ENCODE measurements at places on chromosomes 2 and 18.

- no peak overlapping the region for H3K27ac ChIP-seq
- peaks cover 4% of the 10 kb centered on the region for H3K27me3 ChIP-seq
- no peaks in the 10 kb centered on the region for H3K36me3 ChIP-seq
- H3K4me3 ChIP-seq, result no peak overlapping the region
Observed at GRCh38 chr2:15808204-15808910, 132.0 kb upstream of the MYCN start.

- H3K4me1 ChIP-seq, result peaks cover 38% of the 10 kb centered on the region
- H3K27me3 ChIP-seq, result peaks cover 2% of the 10 kb centered on the region
- H3K4me3 ChIP-seq, result no peak overlapping the region
- no peak for DNase-seq
- no peak overlapping the region for H3K27ac ChIP-seq
Observed at GRCh38 chr18:77124452-77124922, 8.1 kb downstream of the MBP start.

GRCh38 chr2:170975127-170975942 lies 46.3 kb downstream of the GORASP2 start:
- DNase-seq, result no peak
- H3K4me3 ChIP-seq, result no peak overlapping the region
- no peak overlapping the region for H3K27ac ChIP-seq

DNA sequence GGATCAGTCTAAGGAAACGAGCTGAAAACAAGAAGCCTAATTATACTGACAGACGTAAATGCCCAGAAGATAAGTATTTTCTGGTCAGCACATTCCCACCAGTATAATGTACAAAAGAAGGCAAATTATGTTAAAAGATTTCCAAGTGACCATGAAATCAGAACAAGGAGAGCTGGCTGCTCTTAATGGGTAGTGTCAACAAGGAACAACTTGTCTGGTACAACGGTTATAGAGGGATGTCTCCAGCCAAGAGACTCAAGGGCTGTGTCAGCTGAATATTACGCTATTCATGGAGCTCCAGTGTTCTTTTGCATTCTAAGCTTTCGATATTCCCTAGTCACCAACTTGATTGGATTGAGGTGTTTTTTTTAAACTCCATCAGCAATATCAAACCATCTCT lies 8.6 kb upstream of the L3MBTL4 start:
- no peak for DNase-seq
- H3K4me3 ChIP-seq, result no peak overlapping the region
- no peaks in the 10 kb centered on the region for H3K4me1 ChIP-seq
- no peak overlapping the region for H3K27ac ChIP-seq

DNA sequence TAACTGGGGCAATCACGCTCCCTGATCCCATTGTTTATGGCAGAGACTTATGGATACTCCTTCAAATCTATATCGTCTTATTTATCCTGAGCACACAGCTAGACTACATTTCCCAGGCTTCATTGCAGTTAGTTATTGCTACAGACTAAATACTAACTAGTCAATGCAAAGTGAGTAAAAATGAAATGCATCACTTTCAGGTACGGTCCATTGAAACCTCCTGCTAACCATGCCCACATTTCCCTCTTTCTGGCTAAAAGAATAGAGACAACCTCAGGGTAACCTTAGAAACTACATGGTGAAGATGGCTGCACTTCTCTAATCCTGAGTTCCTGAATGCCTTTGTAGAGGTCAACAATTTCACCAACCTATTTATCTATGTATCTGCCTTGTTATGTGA lies 437.4 kb downstream of the EPHA4 start:
- no peak overlapping the region for H3K4me3 ChIP-seq
- no peaks in the 10 kb centered on the region for H3K36me3 ChIP-seq
- H3K4me1 ChIP-seq, result no peaks in the 10 kb centered on the region

GRCh38 chr2:101149241-101150192 lies 1.7 kb downstream of the TBC1D8 start:
- peak overlapping the region; percentile 74 for H3K4me3 ChIP-seq
- peaks cover 19% of the 10 kb centered on the region for H3K4me1 ChIP-seq

DNA sequence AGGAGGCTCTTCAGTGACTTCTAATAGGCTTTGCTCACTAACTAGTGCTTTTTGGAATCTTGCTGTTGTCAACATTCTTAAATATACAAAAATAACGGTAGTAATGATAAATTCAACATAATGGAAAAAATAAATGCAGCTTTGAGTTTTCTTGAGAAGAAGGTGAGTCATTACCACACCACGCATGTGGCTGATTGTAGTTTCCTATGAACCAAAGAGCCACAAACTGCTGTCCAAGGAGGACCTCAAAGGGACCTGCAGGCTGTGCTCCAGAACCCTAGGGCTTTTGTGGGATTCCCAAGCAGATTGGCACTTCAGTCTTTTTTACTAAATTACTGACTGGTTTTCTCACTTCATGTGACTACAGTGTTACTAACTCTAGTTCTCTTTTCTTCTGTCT lies 66.7 kb downstream of the TPGS2 start:
- peaks cover 41% of the 10 kb centered on the region for H3K4me1 ChIP-seq
- DNase-seq, result no peak
- H3K27me3 ChIP-seq, result no peaks in the 10 kb centered on the region
- H3K36me3 ChIP-seq, result peaks cover 19% of the 10 kb centered on the region

DNA sequence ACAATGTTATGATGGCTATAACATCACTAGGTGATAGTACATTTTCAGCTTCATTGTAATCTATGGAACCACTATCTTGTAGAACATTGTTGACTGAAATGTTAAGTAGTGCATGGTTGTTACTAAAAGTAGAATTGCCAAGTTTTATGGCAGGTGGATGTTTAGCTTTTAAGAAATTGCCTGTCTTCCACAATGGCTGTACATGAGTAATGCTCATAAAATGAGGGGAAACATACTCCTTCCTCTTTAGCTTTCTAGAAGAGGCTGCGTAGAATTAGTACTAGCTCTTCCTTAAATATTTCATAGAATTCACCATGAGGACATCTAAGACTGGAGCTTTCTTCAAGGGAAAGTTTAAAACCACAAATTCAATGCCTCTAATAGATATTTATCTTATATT lies 161.0 kb downstream of the TPGS2 start:
- H3K36me3 ChIP-seq, result 0 out of 2 replicates have a peak, but pooled peaks cover 9% of the 10 kb centered on the region
- H3K4me3 ChIP-seq, result no peak overlapping the region
- DNase-seq, result no peak
- peaks cover 40% of the 10 kb centered on the region for H3K4me1 ChIP-seq
- H3K27me3 ChIP-seq, result no peaks in the 10 kb centered on the region

DNA sequence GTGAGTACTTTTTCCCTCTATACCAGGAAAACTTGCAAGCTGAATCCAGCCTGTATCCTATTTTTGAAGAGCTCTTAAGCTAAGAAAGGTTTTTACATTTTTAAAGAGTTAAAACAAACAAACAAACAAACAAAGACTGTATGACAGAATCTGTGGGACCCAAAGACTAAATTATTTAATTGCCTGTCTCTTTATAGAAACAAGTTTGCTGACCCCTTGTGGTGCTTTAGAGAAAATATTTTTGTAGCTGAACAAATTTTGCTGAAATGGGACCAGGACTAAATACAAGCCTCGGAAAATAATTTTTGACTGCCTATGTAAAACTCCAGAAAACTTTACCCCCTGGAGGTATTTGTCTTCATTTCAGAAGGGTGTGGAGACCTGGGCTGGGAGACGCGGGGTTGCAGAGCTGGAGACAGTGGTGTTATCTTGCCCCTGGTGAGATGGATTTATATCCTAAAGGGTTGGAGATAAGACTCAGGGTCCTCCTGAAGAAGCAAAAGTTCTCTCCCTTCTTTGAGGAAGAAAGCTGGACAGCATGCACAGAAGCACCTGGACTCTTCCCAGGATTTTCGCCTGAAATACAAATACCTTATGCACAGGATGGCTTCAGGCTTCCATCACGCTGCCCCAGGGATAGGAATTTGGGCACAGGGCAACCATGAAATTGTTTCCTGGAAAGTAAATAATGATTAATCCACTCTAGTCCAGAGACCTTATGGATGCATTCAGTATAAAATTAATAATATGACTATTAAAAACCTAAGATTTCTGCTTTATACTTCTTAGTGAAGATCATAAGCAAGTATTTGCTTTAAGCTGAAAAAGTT lies 54.3 kb downstream of the TMX3 start:
- H3K36me3 ChIP-seq, result no peaks in the 10 kb centered on the region
- peak; percentile 43 for DNase-seq
- no peak overlapping the region for H3K27ac ChIP-seq
- no peaks in the 10 kb centered on the region for H3K27me3 ChIP-seq
- H3K4me1 ChIP-seq, result peaks cover 33% of the 10 kb centered on the region
- H3K4me3 ChIP-seq, result no peak overlapping the region

DNA sequence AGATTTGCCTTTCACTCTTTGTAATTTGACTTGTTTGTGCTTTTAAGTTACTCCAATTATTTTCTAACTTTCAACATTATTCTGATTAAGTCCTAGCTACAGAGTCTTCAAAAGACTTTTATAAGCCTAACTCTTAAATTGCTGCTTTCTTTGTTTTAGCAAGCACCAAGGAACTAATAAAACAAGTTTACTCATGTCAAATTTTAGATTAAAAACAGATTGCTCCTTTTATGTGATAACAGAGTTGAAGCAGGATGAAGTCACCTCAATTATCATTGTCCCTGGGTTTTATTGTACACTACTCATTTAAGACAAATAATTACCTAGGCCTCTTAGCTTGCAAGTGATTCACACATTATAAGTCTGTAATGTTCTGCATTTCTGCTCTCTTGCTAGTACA lies 678.4 kb downstream of the ERBB4 start:
- H3K4me3 ChIP-seq, result no peak overlapping the region
- no peaks in the 10 kb centered on the region for H3K36me3 ChIP-seq
- no peaks in the 10 kb centered on the region for H3K4me1 ChIP-seq

DNA sequence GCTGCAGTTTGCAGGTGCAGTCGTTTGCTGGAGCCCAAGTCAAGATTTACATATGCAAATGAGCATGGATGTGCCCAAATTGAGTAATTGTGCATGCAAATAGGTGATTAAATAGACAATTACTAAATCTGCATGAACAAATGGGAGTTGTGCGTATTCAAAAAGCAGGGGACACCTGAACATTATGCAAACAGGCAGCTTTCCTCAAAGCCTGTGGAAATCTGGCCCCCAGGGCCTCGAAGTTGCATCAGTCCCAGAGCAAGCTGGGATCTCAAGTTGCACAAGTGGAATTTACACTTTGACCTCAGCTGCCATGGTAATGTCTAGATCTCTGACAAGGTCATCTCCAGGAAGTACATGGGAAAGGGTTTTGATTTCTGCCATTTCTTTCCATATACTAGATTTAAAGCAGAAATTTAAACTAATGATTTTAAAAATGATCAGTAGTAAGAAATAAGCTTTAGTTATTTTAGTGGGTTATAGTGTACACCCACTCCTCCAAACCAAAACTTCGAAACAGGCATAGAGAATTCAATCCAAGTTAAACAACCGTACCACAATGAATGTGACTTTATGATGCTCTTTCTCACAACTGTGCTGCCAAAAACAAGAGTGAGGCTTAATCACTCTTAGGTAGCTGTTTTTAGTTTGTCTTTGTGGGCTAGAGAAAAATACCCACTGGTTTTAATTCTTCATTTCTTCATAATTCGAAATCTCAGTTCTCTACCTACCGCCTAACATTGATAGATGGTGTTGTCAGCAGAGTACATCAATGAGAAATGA lies 110.7 kb downstream of the RND3 start:
- no peaks in the 10 kb centered on the region for H3K4me1 ChIP-seq
- H3K27me3 ChIP-seq, result peaks cover 2% of the 10 kb centered on the region
- no peak for DNase-seq
- no peak overlapping the region for H3K4me3 ChIP-seq

DNA sequence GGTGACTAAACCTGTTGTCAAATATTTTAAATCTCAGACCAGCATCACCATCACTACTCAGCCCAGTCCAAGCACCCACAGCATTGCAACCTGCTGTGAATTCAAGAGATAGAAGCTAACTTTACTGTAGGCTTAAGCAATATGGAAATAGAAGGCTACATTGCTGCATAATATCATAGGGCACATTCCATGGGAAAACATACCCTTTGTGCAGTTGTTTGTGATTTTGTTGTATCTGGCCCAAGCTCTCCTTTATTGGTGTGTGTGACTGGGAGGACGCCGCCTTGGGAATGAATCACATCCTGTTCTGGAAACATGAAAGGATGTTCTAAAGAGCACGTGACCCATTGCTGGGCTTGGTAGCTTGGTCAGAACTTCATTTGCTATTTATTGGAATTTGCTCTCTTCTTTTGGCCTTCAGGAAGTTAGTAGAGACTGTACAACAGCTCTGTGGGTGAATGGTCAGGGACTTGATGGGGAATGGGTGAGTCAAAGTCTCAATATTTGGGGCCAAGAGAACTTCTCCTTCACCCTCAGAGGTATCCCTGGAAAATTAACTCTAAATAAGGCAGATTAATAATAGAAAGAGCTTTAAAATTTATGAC lies 106.8 kb upstream of the SERPINE2 start:
- peak overlapping the region; percentile 89 for H3K27ac ChIP-seq
- no peaks in the 10 kb centered on the region for H3K27me3 ChIP-seq
- 0 out of 2 replicates have a peak, but pooled peaks cover 3% of the 10 kb centered on the region for H3K36me3 ChIP-seq
- H3K4me3 ChIP-seq, result peak overlapping the region; percentile 61
- peaks cover 71% of the 10 kb centered on the region for H3K4me1 ChIP-seq

GRCh38 chr2:31199206-31199605 lies 18.1 kb downstream of the CAPN14 start:
- H3K4me1 ChIP-seq, result no peaks in the 10 kb centered on the region
- H3K27me3 ChIP-seq, result peaks cover 14% of the 10 kb centered on the region
- no peak for DNase-seq
- H3K36me3 ChIP-seq, result no peaks in the 10 kb centered on the region

DNA sequence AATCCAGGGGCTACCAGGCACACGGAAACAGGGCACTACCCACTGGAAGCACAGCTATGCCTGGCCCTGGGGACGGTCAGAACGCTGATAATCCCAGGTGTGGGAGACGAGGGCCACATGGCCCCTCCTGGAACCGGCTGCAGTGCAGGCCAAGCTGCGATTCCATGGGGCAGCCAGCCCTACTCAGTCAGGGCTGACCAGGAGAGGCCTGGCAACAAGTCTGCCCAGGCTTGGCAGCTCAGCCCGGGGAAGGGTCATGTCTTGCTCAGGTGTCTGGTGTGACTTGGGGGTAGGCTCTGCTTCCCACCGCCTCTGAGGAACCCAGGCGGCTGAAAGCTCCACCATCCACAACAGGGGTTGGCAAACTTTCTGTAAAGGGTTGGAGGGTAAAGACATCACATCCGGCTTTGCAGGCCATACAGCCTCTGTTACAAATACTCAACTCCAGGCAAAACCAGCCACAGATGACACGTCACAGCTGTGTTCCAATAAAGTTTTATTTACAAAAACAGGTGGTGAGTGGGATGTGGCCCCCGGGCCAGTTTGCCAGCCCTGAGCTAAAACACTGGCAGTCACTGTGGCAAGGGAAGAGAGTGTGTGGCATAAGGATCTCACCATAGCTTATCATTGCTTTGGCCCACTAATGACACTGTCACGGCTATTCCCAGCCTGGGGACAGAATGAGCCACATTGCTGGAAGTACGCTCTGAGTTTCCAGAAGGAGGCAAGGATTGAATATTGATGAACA lies 85.2 kb downstream of the NDUFA10 start:
- no peaks in the 10 kb centered on the region for H3K4me1 ChIP-seq
- DNase-seq, result no peak
- H3K4me3 ChIP-seq, result no peak overlapping the region
- H3K27me3 ChIP-seq, result no peaks in the 10 kb centered on the region
- H3K27ac ChIP-seq, result no peak overlapping the region

Measured in HFFc6 (cell line).